NCI-H1092 treated with DMSO at 0.1 percent for 48 hours (cell line): ENCODE measurements at places on chromosomes 11 and 22.

GRCh38 chr22:36942556-36942955 is 29.1 kb downstream of the CSF2RB start:
- DNase-seq, result no peak

DNA sequence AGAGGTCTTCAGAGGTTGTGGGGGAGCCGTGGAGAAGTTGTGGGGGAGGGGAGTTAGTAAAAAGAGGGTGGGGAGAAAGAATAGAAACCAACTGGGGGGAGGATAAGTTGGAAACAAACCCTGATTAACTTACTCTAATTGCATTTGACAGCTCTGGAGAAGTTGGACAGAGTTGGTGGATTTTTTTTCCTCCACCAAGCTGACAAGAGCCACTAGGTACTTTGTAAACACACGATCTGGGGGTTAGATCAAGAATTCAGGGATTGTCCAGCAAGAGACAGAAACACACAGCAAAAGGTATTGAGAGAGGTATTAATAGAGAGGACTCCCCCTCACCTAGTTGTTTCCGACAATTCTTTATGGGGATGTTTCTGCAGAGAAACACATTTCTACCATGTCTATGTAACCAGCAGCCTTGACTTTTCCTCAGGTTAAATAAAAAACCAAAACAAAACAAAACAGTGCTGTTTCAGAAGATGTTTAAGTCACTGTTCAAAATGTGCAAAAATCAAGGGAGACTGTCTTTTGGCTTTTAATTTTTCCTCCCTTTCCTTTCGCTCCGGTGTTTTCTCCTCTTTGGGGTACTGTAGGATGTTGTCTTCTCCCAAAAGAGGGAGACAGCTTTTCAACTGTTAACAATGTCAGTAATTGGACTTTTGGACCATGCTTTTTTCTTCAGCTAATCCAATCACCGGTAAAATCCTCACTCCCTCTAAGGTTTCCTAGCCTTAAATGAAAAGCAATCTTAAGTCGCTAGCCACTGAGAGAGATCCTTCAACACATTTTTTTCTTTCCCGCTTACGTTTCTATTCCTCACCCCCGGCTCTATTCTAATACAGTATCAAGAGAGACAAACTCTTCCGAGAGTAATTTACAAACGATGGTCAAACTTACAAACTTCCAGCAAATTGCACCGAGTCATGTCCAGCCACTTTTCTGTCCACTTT is 708 bp downstream of the MAML2 start:
- DNase-seq, result peak; percentile 66

DNA sequence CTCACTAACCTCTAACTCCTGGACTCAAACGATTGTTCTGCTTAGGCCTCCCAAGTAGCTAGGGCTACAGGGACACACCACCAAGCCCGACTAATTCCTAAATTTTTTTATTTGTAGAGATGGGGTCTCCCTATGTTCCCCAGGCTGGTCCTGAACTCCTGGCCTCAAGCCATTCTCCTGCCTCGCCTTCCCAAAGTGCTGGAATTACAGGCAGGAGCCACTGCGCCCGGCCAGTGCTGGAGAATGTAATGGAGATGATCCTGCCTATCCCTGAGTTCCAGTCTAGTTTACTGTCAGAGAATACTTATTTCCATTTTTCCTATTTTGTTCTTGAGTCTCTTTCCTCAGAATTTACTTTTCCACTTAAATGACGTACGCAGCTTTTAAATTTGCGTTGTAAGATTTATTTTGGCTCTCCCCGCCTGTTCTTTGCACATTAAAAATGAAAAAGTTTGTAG is at the start of gene CHEK1:
TSS of gene CHEK1 (plus strand) at position 408 of the 458 bp plus-strand sequence. CDS start 1,606 bp downstream, outside the sequence.
- DNase-seq, result no peak

DNA sequence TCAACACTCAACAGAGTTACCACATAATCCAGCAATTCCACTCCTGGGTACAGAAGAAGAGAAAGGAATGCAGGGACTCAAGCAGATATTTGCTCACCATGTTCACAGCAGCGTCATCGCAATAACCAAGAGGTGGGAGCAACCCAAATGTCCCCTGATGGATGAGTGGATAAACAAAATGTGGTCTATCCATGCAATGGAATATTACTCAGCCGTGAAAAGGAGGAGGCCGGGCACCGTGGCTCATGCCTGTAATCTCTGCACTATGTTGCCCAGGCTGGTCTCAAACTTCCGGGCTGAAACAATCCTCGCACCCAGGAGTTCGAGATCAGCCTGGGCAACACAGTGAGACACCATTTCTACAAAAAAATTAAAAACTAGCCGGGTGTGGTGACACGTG is 131.7 kb downstream of the CTTN start:
- DNase-seq, result no peak

DNA sequence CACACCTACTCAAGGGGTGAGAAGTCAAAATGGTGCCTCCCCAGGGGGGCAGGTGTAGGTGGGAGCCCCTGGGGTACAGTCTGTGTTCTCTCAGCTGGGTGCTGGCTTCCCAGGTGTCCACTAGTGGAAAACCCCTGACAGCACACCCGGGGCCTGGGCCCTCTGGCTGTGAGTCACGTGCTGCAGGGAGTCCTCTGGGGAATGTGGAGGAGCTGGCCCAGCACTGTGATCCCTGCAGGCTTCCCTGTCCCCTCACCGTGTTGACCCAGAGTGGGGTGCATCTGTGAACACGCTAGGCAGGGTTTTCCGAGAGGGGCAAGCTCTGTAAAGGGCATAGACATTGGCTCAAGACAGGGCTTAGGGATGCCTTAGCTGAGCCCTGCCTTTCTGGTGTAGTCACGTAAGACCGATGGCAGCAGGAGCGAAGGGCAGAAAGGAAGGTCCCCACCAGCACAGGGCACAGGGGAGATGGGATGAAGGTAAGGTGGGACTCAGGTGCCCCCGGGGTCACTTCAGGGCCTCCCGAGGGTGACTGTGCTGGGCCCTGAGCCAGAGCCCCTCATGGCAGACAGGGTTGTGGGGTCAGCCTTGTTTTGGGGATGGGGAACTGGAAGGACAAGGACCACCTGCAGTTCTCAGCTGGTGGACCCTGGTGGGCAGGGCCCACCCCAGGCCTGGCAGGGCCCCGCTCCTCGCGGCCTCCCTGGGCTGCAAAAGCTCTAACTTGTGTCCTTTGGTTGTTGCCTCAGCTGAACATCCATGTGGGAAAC is 14.1 kb downstream of the DERL3 start:
- no peak for DNase-seq

DNA sequence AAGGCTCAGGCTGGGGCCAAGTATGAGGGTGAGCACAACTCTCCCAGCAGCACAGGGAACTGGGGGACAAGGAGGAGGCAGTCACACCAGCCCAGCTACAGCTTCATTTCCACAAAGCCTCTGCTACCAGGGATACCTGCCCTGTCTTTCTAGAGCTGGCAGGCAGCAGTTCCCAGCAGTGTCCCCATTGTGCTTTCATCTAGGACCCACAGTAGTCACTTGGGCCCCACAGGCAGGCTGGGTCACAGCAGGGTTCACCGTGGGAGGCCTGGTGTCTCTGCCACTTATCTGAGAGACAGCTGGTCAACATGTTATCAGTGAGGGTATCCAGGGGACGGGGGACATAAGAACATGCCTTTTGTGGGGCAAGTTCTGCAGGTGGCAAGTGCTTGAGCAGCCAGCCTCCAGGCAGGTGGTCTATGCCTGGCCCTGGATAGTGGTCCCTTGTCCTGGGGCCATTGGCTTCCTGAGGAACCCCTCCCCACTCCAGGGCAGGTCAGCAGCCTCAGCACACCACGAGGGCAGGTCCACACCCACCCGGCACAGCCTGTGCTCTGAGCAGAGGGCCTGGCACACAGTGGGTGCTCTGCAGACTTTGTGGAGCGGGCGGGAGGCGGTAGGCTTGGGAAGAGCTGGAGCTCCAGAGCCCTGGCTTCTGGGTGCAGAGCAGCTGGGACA is 29.9 kb downstream of the GNAZ start:
- DNase-seq, result no peak

DNA sequence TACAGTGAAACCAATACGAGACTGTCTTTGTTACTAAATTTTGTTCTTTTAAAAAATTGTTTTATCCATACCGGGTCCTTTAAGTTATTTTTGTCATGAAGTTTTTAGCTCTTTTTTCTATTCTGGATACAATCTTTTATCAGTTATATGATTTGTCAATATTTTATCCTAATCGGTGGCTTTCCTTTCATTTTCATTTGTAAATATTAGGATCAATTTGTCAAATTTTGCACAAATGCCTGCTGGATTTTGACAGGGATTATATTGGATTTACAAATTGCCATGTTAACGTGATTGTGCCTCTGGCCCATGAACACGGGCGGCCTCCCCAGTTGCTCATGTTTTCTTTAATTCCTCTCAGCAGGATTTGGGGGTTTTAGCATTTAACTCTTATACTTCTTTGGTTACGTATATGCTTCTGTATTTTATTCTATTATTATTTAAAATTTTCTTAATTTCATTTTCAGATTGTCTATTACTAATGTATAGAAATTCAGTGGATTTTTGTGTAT is 20.7 kb upstream of the KRTAP5-6 start:
- no peak for DNase-seq

DNA sequence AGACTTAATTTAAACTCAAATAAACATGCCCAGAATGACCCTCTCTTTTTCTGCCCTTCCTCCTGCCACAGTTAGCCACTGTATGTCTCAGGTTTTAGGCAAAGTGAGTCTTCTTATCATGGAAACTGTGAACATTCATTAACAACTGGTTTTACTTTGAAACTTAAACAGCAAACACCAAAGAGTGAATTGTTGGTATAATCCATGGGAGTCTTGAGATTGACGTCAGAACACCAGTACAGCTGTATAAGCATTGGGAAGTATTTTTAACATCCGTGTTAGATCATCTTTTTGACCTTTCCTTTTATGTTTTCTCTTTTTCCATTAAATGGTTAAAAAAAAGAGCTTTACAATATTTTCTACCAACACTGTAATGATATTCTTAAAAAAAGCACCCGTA is 38.9 kb downstream of the ARHGEF12 start:
- no peak for DNase-seq

GRCh38 chr11:119167933-119168332 is 592 bp upstream of the NLRX1 start:
- no peak for DNase-seq

GRCh38 chr22:30308518-30309230 is 18.1 kb downstream of the TBC1D10A start:
- no peak for DNase-seq

- no peak for DNase-seq
These were observed 134.2 kb upstream of the CARD18 start for GRCh38 chr11:105273660-105274280.

- no peak for DNase-seq
These were observed 35.3 kb upstream of the LYVE1 start for GRCh38 chr11:10603721-10604297.

- DNase-seq, result peak; percentile 55
These were observed 1.9 kb downstream of the SLC5A1 start for GRCh38 chr22:32044913-32045312.

GRCh38 chr11:23404225-23405160 is 544.2 kb upstream of the CCDC179 start:
- no peak for DNase-seq

GRCh38 chr11:83195649-83196048 is 2.1 kb downstream of the ANKRD42 start:
- no peak for DNase-seq

GRCh38 chr22:33504941-33505625 is 415.2 kb downstream of the LARGE1 start:
- no peak for DNase-seq

- no peak for DNase-seq
These were observed 109.3 kb upstream of the SERPIND1 start for GRCh38 chr22:20664594-20664959.

DNA sequence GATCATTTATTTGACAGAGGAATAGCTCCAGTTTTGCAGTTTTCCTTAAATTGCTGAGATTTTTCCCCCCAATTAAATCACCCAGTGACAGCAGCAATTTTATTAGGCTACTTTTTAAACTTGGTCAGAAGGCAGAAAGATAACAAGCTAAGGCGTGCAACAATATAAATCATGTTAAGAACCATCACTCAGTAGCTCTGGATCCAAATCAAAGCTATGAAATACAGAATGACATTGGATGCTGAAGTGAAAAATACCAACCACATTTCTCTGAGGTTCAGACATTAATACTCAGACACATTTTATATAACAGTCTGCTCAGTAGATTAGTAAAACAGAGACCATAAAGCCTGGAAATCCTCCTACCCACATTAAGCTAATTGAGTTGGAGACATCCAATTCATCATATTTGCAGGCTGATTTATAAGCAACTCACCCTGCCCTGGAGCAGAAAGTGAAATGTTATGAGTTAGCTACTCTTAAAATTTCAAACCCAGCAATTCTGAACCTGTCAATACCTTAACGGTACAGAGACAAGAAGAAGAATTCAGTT is 1108.4 kb downstream of the DLG2 start:
- no peak for DNase-seq

GRCh38 chr22:25888399-25889054 is 146.5 kb downstream of the MYO18B start:
- DNase-seq, result no peak

DNA sequence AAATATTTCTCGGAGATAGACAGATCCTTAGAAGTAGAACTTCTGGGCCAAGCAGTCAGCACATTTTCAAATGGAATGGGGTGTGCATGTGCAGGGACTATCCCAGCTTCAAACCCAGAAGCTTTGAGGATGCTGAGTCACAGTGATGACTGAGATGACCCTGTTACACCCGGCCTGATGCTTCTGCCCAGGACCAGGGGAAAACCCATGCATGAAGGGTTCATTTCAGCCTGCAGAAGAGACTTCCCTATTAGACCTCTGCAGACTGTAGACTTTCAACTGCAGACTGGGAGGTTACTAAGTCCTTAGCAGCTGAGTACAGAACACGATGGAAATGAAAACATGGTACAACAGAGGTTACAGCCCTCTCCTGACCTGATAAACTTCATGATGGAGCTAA is 3.6 kb upstream of the OR2AT4 start:
- DNase-seq, result no peak

DNA sequence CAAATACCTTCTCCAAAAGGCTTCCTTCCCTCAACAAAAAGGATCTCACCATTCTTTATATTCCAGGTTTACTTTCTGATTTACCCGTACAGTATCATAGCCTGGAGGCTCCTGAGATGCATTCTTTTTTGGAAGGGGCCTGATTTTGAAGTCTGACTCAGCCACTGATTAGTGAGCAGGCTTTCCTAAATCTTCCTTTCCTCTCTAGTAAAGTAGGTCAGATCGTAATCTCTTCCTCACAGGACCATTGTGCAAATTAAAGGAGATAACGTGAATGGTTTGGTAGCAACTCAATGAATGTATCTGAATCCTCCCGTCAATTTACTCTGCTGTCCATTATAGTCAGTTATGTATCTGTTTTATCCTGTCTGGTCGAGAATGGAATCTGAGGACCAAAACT is 227.7 kb upstream of the ANO5 start:
- no peak for DNase-seq

- DNase-seq, result no peak
These were observed 45.1 kb upstream of the DEUP1 start for GRCh38 chr11:93285430-93285829.

DNA sequence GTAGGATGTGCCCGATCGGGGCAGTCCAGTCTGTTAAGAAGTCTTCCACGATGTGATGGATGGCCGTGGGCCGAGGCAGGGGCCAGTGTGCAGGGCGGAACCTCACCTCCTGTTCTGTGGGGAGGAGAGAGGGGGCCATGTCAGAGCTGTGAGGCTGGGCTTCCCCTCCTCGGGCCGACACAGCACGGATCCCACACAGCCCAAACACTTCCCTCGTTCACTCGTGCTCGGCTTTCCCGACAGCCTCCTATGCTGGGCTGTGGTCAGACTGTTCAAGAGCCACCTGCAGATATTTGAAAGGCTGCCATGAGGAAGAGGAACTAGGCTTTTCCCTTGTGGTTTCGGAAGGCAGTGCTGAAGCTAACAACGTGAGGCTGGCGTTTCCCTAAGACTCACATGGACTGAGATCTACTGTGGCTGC is 12.3 kb upstream of the TXN2 start:
- no peak for DNase-seq
